Activated CD8-positive, alpha-beta memory T cell treated with anti-CD3 and anti-CD28 coated beads for 48 hours (primary cell): ENCODE measurements at places on chromosomes 4 and X.

DNA sequence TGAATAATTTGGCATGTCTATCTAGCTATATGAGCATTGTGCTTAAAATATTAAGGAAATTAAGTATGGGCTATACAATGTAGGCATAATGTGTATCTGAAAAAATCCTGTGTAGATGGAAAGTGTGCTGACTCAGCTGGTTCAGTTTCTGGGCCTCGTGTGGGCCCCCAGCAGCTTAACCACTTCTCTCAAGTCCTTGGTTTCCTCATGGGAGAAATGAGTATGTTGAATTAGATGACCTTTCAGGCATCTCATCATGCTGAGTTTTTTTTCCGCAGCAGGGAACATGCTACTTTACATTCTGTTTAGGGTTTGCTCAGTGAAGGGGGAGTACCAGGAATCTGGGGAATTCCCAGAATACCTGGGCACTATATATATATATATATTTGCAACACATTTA lies 30.5 kb downstream of the RHOH start:
- no peak for DNase-seq

DNA sequence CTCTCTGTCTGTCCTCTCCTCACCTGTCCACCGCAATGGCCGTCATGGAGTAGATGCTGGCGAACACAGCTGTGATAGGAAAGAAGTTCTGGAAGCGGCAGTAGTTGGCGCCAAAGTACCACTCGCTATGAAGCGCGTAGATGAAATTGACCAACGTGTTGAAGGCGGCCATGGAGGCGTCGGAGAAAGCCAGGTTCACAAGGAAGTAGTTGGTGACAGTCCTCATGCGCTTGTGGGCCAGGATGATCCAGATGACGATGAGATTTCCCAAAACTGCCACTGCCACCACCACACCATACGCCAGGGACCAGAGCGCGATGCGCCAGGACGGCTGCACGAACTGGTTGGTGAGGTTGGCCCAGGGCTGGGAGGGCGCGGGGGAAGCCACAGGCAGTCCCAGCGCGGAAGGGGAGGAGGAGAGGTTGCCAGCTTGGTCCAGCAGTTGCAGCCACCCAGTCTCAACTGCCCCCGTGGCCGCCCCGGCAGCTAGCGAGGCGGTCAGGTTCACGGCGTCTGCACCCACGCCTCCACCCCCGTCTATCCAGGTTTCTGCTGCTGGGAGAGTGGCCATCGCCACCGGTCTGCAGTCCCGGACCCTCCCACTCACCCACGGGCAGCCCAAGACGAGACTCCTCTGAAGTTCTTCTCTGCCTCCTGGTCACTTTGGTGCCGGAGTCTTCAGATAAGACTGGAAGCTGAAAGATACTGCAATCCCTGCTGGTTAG lies 518 bp downstream of the TACR3 start:
- DNase-seq = no peak

GRCh38 chrX:78330068-78330467 lies 2.7 kb upstream of the CYSLTR1 start:
- no peak for DNase-seq

- no peak for DNase-seq
These were observed 39.1 kb downstream of the ADGRL3 start for GRCh38 chr4:61239250-61239649.

DNA sequence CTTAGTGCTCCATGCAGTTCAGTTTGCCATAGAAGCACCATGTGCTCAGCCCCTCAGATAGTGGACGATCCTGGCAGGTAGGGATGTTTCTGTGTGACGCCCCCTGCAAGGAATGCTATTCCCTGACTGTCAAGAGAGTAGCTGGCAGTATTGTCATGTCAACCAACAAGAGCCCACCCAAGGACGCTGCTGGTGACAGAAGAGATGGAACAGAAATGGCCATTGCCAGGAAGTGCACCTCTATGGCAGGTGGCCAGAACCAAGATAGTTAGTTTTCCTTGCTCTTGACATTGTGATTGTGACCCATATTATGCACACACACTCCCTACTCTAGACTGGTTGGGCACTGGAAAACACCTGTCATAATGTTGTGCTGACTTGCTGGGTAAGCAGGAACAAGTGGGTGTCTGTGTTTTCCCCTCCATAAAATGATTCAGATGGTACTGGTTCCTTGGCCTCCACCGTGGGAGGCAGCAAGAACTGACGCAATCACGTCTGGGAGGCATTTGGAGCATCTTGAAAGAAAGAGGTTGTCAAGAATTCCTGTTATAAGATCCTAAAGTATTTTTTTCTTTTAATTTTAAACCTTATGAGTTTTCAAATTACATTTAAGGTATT lies 507.9 kb downstream of the MID1IP1 start:
- DNase-seq = no peak

DNA sequence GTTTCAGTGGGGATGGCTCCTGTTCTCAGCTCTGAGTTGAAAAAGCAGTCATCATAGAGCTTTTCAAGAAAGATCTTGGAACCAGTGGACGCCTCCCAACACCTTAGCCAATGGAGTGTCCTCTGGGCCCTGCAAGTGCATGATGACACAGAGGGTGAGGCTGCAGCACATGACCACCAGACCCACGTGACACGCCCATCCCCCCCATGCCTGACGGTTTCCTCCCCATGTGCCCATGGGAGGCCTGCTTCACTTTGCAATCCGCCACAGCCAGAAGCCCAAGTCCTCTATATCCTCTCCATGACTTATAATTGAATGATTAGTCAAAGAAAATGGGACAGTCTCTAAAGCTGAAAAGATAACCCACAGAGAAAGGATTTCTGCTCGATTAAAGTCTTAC lies 187.0 kb downstream of the AFAP1 start:
- no peak for DNase-seq

- DNase-seq = no peak
These were observed 78.7 kb upstream of the PCDH18 start for GRCh38 chr4:137610960-137611359.

DNA sequence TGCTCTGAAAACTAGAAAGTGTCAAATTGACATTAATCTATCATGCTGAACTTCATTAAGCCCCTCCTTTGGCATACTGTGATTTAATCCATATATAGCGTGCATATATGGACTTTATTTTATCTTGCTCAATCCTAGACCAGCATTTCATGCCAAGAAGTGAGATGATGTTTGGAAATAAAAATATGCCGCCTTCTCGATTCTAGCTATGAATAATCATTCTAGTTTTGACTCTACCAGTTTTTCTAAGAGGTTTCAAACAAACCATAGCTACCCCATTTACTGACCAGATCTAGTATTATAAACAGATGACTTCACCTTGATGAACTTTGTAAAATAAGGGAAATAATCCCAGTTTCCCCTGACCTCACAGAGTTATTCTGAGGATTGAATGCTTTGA lies 95.0 kb downstream of the ARX start:
- DNase-seq = no peak

- DNase-seq = no peak
These were observed 23.6 kb downstream of the SLC25A6 start for GRCh38 chrX:1368385-1368698.

DNA sequence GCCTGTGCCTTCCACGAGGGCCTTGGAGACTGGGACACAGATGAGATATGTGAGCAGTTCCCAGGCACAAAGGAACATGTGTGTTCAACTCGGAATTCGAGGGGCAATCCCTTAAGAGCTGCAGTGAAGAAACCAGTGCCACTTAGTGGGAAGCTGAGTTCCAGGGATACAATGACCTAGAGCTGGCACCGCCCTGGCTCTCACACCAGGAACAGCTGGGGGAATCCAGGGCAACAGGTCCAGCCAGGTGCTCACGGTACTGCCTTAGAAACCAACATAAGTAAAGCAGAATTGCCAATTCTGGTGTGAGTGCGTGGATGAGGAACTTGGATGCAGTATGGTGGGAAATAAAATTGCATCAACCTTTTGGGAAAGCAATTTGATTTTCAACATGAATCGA lies 122.9 kb downstream of the AFAP1 start:
- no peak for DNase-seq

DNA sequence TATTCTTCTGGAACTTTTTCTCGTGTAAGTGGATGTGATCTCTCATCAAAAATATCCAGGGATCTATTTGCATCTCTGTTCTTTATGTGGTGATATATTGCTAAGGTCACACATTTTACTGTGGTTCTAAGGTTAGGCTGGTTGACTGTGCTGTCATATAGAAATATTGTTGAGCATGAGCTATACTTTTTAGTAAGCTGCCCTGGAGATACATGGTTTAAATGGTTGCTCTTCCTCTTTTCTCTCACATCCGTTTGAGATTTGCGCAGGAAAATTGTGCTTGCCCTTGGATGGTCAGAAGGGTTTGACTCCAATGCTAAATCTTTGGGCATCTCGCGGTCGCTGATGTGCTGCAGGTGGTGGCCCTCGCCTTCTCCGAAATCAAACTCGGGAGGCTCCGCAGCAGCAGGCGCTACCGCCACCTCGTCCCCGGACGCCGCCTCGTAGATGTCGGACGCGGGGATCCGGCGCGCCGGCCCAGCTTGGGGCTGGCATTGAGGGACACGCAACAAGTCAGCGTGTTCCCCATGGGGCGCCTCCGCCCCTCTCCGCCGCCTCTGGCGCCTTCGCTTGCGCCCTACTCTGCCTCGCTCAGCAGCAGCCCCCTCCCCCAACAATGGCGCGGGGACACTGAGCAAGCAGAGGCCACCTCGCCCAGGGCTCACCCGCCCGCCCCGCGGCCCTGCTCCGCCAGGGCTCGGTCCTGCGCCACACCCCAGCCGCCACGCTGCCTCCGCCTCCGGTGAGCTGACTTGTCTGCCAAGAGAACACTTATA lies 154.5 kb downstream of the MSN start:
- peak; percentile 7 for DNase-seq

- DNase-seq = no peak
These were observed 176.6 kb upstream of the GALNTL6 start for GRCh38 chr4:171636606-171637005.

DNA sequence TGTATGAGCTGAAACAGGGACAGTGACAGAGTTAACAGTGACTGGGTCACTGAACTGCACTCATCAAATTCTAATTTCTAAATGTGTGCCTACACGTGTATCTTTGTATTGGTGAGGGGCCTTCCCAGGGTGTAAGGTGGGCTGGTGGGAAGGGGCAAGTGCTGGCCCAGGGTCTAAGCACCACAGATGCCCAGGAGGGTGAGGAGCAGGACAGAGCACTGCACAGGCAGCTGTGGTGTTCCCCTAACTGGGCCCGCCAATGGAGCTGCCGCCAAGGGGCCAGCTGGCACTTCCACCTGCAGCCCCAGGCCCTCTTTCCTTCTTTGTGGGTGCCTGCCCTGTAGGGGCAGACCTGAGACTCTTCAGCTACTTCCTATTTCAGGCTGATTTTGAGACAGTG lies 349.9 kb downstream of the ARHGAP10 start:
- no peak for DNase-seq

DNA sequence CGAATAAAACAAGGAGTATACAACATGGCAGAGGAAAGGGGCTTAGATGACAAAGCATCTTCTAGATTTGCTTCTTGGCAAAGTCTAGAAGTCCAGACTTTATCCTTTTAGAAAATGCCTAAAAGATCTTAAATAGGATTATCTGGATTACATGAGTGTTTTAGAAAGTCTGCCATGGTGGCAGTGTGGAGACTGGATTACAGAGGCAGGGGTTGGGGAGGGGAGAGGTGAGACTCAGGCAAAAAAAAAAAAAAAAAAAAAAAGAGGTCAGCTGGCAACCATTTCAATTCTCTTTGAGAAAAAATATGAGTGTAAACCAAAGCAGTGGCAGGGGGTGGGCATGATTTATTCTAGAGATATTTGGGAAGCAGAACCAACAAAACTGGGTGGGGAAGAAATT lies 17.4 kb downstream of the ZNF827 start:
- DNase-seq = no peak

DNA sequence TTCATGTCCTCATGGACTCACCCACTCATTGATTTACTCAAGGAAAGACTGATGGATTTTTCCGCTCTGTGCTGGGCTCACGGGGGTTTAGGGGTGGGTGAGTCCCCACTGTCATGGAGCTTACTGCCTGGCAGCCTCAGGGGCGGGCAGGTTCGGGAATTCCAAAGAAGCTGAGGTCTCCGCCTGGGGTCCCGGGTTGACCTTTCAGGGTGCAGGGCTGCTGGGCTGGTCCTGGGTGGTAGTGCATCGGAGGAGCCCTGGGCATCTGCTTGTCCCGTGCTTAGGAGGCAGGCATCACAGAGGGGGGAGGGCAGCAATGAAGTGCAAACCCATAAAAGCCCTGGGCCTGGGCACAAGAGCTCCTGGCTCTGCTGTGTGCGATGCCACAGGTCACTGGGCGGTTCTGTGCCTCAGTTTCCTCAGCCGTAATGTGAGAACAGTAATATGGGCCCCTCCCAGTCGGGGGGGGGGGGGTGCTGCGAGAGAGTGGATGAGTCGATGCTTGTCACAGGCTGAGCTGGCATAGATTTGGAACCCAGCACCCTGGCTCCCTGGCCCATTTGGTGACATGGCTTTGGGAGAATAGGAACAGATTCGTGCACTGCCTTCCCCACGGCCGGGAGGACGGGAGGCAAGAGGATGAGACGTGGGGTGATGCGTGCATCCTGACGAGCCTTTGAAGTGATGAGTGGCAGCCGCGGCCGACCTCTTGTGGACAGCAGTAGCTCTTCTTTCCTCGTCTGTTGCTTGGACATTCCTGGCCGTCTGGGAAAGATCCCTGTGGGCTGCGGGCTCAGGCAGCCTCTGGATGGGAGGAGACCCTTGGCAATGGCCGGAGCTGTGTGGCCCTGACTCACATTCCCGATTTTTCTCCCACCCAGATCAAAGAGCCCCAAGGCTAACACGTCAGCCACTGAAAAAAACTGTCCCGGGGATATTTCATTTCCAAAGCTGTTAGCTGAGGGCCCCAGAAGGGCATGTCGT lies 42.0 kb downstream of the PSAPL1 start:
- DNase-seq = no peak

DNA sequence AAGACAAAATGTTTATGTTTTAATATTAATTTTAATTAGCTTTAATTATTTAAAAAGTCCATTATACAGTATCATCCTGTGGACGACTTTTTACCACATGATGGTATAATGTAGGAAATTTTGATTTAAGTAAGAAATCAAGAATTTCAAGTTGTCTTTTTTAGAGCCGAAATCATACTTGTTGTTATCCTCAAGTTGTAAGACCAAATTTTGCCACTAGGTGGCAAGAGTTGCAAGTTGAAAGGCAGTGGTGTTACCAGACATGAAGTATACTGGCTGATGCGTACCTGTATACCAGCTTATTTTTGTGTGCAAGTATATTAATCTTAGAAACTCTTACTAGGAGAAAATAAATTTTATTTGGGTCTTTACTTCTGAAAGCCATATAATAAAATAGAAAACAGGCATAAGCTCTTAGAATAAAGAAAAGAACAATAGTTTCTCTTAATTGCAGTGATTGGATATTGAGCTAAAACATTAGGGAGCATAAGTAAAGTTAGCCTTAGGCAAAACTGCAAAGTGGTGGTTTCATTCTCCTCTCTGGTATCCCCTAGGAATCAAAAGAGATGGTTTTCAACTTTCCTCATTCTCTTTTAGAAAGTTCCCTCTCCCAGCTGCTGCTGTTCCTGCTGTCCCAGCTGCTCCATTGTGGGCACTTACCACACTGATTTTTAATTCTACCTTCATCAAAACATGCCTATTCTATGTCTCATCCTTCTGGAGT lies 118.0 kb upstream of the WDFY3 start:
- no peak for DNase-seq

- no peak for DNase-seq
These were observed 242.4 kb upstream of the CNKSR2 start for GRCh38 chrX:21131786-21132185.

- DNase-seq = no peak
These were observed 544.3 kb upstream of the CNKSR2 start for GRCh38 chrX:20829665-20830491.

- DNase-seq = no peak
These were observed 243.5 kb upstream of the FGF13 start for GRCh38 chrX:138954976-138955375.

- DNase-seq = no peak
These were observed 20.6 kb upstream of the FTHL17 start for GRCh38 chrX:31092476-31092875.

GRCh38 chr4:90799895-90800294 lies 672.7 kb downstream of the CCSER1 start:
- no peak for DNase-seq
